Activated CD4-positive, alpha-beta T cell treated with anti-CD3 and anti-CD28 coated beads, Interleukin-2, amount 10 ng/mL, durations not matched to agents 24 days and 14 days (primary cell): ENCODE measurements at places on chromosomes 12 and 14. TPM values are rescaled to one million over a fixed set of nuclear protein-coding genes. Genes with fewer than 3 reads are reported as not detected.

IFI27L2 gene
- 37.3 and 38.8 TPM in 2 replicates for total RNA-seq

TC2N gene
- 18.6 and 19.3 TPM in 2 replicates for total RNA-seq

- no peak for DNase-seq
These were observed 71.9 kb upstream of the NCOR2 start for GRCh38 chr12:124639122-124639806.

- no peak for DNase-seq
These were observed 6.6 kb upstream of the KRT18 start for GRCh38 chr12:52942066-52942900.

- peak; percentile 94 for DNase-seq
These were observed 376.8 kb downstream of the DPF3 start for GRCh38 chr14:72516936-72517700.

- DNase-seq = no peak
These were observed 36.2 kb upstream of the TMX1 start for GRCh38 chr14:51203881-51204280.

DNA sequence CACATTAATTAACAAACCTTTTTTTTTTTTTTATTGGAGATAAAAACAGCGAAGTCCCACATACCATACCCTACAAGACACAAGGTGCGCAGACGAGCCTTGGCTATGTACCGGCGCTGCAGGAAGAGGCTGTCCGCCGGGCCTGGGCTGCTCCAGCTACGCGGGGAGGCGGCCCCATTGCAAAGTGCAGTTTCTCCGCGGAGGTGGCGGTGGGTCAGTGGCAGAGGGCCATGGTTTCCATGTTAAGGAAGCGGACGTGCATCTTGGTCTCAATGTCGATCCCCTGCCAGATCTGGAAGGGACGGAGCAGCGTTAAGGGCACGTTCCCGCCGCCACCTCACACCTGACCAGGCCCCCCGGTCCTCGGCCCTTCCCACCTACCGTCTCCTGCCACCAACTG, 60.3 kb downstream of the TESC start:
- DNase-seq = no peak

GRCh38 chr12:65518771-65519170, 240.3 kb downstream of the MSRB3 start:
- no peak for DNase-seq

GRCh38 chr12:132477703-132478432, 12.1 kb upstream of the FBRSL1 start:
- no peak for DNase-seq

DNA sequence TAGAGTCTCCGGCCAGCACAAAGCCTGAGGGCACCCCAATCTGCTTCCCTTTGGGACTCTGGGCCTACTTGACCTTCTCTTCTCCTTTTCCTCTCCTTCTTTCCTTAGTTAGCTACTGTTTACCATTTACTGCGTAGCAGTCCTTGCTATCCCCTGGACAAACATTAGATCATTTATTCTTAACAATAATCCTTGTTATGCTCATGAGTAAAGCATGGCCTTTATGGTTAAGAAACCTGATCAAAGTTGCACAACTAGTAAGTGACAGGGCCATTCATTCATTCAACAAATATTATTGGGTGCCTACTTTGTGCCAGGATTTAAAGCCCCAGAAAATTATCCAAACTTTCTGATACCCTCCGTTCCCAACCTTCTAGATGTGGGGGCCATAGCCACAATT, 3.2 kb upstream of the HDAC7 start:
- DNase-seq = no peak

GRCh38 chr12:131711551-131712205, 788 bp downstream of the SFSWAP start:
- DNase-seq = peak; percentile 71

GRCh38 chr12:33180918-33181317, 258.7 kb downstream of the SYT10 start:
- DNase-seq = no peak

DNA sequence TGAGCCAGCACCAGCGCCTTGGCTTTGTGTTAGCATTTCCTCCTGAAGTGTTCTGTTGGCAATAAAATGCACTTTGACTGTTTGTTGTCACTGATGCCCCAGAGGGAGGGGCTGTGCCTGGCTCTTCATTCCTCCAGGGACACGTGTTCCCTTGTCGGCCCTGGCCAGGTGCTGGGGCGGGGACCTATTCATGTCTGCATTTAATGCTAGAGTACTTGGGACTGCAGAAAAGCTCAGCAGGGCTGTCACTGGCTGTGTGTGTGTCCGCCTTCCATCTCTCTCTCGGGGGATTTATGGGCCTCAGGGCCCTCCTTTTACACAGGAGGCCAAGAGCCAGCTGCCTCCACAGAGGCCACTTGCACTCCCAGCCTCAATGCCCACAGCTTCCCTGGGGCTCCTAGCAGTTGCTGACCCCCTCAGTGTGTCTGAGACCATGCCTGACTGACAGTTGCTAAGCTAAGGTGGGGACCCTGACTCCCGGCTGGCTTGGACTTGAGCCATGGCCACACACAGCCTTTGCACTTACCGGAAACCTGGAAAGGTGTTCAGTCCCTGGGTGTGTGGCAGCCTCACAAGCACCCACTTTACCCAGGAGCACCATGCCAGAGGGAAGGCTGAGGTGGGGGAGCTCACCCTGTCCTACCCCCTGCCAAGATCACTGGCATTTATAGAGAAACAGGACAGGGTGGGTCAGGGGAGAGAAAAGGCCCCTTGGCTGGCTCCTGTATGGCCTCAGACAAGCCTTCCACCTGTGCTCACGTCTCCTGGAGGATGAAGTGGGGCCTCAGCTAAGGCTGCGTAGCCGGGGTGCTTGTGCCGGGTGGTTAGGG, 27.8 kb downstream of the HIP1R start:
- DNase-seq = no peak

DNA sequence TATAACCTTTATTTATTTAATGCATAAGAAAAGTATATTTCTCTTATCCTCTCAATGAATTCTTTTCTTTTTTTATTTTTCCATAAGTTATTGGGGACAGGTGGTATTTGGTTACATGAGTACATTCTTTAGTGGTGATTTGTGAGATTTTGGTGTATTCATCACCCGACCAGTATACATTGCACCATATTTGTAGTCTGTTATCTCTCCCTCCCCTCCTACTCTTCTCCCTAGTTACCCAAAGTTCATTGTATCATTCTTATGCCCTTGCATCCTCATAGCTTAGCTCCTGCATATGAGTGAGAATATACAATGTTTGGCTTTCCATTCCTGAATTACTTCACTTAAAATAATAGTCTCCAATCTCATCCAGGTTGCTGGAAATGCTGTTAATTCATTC, 1900.0 kb upstream of the SEL1L start:
- DNase-seq = no peak

DNA sequence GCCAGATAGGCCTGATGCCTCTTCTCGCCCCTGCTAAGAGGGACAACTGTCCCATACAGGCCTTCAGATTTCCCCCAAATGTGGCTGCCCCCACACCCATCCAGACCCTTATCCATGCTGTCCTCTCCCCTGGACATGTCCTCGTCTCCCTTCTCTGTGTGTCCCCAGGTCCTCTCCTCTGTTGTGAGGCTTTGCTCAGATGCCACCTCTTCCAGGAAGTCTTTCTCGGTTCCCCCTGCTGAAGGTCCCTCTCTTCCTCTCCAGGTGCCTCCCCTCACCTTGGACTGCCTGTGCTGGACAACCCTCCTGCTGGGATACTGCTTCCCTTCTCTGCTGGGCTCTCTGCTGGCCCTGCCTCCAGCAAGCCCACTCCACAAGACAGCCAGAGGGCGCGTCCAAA, 33.7 kb downstream of the BEGAIN start:
- DNase-seq = no peak

DNA sequence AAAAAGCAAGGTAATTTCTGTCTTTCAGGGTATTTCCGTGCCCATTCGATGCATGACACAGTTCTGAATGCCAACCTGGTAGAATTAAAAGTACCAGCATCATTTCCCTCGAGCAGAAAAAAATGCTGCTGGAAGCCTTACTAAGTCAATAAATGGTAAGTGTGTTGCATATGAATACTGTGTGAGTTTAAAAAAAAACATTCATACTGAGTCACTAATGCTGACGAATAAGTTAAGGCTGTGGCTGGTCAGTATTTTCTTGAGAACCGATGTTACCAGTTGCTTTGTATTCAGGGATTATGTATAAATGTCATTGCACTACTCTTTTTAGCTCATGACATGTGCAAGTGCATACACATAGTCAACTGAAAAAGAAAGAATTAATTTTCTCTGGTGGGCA, 710.2 kb downstream of the TRHDE start:
- no peak for DNase-seq
